ENCODE measurements at places on chromosomes 3 and 15.

GRCh38 chr3:177946936-177947335 lies 589.3 kb upstream of the KCNMB2 start:
- no peak for DNase-seq

- no peak for DNase-seq
These were observed 27.2 kb downstream of the PIK3CA start for GRCh38 chr3:179175358-179175757.

DNA sequence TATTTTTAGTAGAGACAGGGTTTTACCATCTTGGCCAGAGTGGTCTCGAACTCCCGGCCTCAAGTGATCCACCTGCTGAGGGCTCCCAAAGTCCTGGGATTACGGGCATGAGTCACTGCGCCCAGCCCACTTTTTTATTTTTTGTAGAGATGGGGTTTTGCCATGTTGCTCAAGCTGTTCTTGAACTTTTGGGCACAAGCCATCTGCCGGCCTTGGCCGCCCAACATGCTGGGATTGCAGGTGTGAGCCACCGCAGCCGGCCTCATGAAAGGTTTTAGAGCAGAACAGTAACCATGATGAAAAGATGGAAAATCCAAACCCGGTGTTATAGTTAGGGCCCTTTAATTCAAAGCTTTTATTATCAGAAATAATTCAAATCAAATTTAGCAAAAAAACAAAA lies 15.6 kb upstream of the MB21D2 start:
- DNase-seq, result no peak

DNA sequence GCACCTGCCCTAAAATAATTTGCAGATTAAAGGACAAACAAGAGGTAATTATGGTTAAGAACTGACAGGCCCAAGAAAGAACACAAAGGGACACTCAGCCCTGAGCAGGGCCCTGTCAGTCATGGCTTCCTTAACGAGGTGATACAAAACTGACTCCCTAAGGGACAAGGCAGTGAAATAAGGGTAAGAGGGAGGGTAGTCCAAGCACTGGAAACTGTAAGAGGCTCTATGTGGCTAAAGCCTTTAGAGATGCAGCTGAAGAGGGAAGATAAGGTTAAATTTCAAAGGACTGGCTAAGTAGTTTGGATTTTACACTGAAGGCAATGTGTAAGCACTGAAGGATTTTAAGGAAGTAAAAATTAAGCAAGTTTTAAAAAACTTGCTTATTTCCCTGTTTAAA lies 3.9 kb downstream of the ATR start:
- no peak for DNase-seq

DNA sequence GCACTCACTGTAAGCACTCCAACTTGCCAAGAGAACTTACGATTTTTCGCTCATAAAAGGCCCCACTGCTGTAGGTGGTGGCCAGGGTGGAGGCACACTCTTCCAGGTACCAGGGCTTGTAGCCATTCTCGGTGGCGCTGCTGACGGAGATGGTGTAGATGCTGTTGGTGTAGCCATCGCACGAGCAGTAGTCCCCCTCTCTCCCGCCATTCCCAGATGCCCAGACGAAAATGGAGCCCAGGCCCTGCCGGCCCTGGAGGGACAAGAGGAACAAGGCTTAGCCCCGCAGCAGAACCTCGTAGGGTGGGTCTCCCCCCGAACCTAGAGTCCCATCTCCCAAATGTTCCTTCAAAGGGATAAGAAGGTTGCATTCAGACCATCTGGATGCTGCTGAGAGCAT lies 96.3 kb downstream of the PCSK6 start:
- no peak for DNase-seq

DNA sequence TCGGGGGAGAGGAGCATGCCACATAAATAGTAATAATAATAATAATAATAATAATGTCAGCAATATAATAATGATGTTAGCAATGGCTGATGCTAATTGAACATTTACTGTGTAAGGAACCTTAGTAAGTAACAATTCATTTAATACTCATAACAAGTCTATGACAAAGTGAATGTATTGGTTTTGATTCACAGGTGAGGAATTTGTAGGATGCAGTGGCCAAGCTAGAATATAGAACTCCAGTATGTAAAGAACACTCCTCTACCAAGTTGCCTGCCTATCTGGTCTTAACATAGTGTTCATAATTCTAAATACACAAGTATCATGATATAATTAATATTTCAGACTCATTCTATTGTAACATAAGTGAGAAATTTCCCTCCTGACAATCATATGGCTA lies 1016.5 kb downstream of the ROBO1 start:
- no peak for DNase-seq

GRCh38 chr3:5699811-5700210 lies 512.3 kb downstream of the EDEM1 start:
- no peak for DNase-seq

DNA sequence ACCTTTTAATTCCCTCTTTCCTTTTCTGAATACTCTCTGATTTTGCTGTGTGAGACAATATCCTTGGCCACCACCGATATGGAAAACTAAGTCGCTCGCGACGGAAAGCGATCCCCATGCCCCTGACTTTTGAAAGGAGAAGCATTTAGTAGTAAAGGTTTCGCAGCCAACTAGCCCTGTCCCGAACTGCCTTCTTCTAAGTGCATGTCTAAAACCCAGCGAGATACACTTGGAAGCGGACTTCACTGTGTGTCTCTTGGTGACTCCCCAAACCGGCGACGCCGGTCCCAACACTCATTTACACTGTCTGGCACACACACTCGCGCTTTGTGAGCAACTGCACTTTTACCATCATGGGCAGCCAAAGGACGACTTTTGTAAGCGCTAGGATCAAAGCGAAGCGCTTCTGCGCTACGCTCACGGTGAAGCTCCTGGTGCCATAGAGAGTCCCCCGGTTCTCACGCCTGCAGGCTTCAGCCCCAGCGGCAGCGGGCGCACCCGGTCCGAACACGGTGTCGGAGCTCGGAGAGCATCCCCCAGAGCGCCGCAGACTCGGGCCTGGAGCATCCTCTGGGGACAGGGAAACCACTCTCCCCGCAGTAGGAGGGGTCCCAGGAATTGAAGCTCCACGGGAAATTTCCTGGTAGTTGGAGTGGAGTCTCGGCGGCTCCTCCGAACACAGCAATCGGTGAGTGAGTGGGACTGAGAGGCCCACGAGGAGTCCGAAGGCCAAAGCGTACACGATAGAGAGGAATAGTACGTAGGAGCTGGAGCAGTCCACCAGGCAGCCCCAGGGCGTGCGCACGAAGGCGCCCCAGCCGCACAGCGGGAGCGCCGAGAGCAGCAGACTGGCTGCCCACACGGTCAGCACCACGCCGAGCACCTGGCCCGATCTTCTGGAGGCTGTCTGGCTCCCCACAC lies 1.4 kb downstream of the GPR149 start:
- no peak for DNase-seq

DNA sequence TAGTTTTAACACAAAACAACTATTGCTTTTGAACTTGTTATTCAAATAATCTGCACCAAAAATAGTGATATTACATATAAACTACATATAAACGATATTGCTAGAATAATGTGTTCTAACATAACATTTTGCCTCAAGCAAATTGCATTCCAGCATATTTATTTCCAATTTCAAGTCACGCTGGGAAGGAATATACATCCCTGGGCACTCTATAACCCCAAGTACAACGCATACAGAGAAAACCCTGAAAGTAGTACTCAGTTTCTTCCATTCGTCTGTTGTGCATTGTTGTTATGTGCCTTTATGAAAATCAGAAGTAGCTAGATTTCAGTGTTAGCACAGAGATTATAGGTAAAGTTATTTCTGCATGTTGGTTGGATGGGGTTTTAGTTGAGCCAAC lies 251.5 kb downstream of the TUSC7 start:
- DNase-seq, result no peak

DNA sequence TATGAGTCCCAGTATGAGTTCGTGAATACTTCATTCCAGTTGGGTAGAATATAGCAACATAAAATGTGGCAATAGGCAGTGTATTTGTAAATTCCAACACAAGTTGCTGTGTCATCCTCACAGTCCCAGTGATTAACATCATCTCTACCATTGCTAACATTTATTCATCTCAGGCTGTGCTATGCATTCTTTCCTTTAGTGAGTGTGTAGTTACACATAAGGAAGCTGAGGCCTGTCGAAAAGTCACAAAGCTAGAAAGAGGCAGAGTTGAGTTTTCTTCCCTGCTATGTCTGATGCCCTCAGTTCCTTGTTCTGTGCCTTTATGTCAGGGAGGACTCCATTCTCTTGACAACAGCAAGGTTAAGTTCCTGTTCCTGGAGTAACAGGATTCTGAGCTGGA lies 96.4 kb downstream of the FNDC3B start:
- DNase-seq, result no peak

GRCh38 chr15:49085696-49086459 lies 39.6 kb upstream of the SECISBP2L start:
- DNase-seq, result no peak

DNA sequence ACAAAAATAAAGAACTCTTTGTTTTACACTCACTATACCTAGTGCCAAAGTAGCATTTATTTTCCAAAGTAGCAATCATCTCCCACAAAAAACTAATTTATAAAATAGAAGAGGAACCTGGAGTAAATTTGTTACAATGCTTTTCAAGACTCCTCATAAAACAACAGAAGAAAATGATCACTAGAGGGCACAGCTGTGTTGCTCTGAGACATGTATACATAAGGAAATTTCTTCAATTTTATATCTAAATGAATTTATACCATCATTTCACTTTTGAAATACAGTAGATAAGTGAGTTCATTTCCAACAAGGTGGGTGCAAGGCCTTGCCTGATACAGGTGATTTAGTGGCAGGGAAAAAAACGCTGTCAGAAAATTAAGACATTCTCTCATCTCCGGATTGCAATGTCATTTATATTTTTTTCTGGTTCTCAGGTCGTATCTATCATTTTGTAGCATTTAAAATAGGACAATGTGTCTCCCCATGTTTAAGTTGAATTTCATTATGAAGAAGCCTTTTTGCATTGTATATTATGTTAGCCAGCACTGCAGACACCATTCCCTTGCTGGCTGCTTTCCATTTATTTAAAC lies 25.3 kb upstream of the ARHGEF26 start:
- no peak for DNase-seq

GRCh38 chr15:67794832-67795574 lies 30.3 kb upstream of the SKOR1 start:
- DNase-seq, result no peak

GRCh38 chr15:38589502-38589901 lies 24.9 kb upstream of the RASGRP1 start:
- DNase-seq, result no peak

DNA sequence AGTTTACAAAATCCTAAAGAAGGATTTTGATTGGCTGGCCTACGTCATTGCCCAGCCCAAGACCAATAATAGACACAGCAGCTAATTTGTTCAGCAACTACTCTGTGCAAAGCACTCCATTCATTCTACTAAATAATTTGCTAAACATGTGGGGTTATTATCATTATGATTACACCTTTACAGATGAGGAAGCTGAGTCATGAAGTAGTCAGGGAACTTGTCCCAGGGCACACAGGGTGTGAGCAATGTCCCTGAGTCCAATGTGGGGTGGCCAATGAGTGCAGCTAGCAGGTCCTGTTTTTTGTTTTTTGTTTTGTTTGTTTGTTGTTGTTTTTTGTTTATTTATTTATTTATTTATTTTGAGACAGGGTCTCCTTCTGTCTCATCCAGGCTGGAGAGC lies 183.6 kb downstream of the ABHD5 start:
- DNase-seq, result no peak

DNA sequence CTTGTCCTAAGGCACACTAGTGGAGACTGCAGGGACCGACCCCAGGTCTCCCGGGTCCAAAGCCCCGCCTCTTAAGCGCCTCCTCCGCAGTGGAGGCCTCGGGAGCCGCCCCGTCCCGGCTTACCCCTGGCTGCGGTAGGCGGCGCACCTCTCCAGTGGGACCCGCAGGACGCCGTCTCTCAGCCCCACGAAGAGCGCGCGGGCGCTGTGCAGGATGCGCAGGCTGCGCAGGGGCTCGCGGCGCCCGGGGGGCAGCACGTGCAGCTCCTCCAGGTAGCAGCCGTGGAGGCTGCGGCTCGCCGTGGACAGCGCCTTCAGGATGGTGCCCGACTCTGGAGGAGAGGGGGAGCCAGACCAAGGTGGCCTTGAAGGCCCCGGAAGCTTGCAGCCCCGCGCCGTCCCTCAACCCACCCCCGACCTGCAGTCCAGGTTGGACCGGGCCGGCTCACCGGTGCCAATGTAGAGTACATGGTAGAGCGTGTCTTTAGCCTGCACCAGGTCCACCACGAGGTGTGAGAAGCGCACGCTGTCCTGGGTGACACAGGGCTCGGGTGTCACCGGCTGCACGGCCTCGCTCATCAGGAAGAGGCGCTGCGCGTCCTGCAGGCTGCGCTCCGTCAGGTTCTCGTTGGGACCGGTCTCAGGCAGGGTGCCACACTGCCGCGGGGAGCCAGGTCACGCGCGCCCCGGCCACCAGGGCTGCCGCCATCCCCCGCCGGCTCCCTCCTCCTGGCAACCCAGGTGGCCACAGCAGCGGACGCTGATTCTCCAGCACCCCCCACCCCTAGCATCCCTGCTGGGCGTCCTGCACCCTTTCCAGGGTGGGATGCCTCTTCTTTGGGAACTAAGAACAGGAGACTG lies 105.5 kb downstream of the SEMA5B start:
- no peak for DNase-seq

- no peak for DNase-seq
These were observed 945.6 kb upstream of the GBE1 start for GRCh38 chr3:82707035-82707434.

DNA sequence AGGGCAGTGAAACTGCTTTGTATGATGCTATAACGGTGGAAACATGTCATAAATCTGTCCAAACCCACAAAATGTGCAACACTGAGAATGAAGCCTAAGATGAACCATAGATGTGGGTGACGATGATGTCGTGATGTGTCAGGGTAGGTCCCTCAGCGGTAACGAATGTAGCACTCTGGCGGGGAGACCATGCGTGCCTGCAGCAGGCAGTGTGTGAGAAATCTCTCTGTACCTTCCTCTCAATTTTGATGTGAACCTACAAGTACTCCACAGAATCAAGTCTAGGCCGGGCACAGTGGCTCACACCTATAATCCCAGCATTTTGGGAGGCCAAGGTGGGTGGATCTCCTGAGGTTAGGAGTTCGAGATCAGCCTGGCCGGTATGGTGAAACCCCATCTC lies 268.2 kb upstream of the LYSMD4 start:
- DNase-seq, result no peak

DNA sequence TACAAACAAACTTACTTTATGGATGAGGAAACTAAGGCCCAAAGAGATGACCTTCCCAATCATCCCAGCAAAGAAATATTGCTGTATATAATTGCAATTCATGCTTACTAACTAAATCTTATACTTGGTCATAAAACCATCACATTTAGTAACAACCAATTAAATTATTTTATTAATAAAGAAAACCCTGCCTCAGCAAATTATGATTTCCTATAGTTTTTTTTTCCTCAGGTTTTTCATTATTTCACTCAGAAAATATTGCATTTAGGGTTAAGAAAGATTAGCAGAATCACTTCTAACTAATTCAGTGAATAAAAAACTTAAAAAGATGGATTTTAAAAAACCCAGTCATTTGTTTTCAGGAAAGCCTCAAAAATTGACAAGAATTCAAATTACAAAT lies 86.5 kb upstream of the GADL1 start:
- DNase-seq, result no peak

- DNase-seq, result no peak
These were observed 994 bp downstream of the MESP1 start for GRCh38 chr15:89749951-89750559.
